ENCODE measurements at places on chromosomes 4 and X.

GRCh38 chrX:63656871-63657580 is 128.0 kb downstream of the ARHGEF9 start:
- DNase-seq, result no peak

DNA sequence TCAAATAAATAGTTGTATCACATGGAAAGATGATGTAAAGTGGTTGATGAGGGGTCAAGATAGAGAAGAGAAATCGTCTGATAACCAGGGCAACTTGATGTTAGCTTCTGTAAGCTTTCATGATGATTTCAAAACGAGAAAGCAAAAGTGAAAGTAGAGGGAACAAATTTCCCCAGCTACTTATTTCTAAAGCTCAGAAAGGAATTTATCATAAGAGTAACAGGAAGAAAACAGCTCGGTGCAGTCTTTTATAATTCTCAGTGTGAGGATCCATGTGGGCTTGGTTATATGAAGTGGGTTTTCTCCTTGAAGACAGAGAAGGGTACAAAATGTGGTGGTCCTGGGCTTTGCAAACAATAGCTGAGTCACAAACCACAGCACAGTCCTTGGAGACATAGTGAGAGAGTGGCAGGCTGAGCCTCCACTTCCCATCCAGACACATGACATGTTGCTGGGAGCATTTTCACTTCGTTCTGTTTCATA is 32.1 kb upstream of the GLRA2 start:
- no peak for DNase-seq

DNA sequence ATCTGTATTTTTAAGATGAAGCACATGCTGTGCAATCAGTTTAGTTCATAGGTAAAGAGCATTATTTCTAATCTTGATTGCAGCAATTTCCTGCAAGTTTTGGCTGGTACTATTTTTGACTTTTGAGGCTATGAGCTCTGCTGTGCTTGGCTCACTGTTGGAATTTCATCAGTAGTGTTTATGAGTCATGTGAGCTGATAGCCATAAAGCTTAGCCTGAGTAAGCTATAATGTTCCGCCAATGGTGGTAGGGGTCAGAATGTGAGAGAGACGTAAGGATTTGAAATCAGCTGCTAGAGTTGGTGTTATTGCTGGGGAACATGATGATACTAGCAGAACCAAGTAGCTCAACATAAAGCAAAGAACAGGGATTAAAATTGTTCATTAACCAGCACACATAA is 590.9 kb upstream of the GNPDA2 start:
- no peak for DNase-seq

DNA sequence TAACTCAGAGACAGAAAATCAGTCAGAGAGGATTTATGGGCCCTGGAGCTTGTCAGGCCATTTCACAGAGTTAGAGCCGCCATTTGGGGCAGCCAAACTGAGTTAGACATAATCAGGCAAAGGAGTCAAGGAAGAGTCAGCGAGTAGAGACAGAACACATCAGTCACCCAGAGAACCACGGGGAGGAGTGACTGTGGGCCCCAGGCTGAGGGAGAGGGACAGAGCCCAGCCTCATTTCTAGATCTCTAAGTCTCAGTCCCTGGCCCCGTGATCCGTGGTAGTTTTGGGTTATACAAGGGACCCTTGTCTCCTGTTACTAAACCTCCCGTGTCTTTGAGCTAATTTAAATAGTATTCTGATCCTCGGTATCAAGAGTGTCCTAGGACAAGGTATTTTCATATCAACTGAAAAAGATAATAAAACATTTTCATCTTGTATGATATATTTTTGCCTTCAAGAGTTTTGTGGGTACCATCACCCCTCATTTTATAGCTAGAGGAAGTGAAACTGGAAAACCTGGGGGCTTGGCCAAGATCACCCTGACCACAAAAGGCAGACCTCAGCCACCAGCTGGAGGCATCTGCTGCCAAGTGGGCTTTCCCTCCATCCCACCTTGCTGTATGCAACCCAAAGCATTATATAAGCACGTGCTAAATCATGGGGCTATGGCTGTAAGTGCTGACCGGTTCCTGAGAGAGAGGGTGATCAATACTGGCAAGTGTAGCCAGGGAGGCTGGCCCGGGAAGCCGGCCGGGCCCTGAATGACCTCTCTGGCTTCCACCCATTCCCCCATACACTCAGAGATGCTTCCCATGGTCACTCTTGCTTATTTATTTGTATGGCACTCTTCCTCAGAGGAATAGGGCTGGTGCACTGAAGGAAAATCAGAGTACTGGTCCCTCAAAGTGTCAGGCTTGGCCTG is 204.1 kb downstream of the BCOR start:
- no peak for DNase-seq

- no peak for DNase-seq
Measured at GRCh38 chrX:4638036-4638435, 924.6 kb upstream of the PRKX start.

DNA sequence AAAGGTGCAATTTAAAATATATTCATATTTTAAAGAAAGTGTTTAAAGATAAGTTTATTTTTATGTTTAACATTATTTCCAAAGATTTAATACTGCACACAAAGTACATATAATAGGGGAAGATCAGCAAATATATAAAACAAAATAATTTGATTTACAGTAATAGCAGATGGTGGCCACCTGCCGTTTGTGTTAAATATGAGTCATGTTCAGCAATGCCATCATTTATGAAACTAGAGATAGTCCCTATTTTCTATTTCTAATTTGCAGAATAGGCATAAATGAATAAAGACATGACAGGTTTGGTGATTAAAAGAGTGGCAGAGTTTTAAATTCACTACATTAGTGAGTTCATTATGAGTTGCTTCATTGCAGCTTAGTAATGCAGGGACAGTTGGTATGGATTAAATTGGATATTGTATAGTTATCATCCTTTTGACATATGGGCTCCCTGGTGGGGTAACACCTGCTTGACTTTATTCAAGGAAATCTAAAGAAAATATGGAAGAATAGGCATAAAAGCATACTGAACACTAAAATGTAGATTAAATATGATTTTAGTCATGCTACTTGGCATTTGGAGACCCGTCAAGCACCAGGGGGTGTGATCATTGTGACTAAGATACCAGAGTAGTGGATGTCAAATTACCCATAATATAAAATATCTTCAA is 78.8 kb upstream of the BANK1 start:
- no peak for DNase-seq

- no peak for DNase-seq
Measured at GRCh38 chr4:41148292-41148691, 66.0 kb downstream of the APBB2 start.

GRCh38 chr4:25098964-25099891 is 61.0 kb downstream of the SEPSECS start:
- DNase-seq, result no peak

GRCh38 chrX:128717635-128718578 is 665.7 kb upstream of the ACTRT1 start:
- DNase-seq, result no peak

DNA sequence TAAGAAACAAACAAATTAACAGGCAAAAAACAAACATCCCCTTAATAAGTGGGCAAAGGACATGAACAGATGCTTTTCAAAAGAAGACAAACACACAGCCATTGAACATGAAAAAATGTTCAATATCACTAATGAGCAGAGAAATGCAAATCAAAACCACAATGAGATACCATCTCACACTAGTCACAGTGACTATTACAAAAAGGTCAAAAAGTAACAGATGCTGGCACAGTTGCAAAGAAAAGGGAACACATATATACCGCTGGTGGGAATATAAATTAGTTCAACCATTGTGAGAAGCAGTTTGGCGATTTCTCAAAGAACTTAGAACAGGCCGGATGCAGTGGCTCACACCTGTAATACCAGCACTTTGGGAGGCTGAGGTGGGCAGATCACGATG is 146.1 kb upstream of the NEIL3 start:
- no peak for DNase-seq

DNA sequence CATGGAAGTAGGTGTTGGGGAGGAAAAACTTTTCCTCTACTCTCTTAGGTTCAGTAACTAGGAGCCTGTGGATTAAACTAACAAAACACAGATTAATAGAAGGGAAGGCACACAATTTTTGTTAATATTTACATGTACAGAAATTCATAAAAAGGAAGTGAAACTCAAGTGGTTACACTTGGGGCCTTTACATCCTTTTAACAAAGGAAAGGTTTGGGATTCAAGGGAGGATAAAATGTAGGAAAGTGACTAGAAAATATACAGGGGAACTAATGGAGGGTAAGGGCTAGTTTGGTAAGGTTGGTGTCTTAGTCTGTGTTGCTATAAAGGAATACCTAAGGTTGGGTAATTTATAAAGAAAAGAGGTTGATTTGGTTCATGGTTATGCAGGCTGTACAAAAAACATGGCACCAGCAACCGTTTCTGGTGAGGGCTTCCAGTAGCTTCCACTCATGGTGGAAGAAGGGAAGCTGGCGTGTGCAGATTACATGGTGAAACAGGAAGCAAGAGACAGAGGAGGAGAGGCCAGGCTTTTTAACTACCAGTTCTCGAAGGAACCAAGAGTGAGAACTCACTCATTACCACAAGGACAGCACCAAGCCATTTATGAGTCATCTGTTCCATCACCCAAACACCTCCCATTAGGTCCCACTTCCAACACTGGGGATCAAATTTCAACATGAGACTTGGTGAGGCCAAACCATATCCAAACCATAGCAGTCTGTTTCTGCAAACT is 124.4 kb downstream of the CHRDL1 start:
- DNase-seq, result no peak

GRCh38 chrX:56975611-56976010 is 19.7 kb downstream of the SPIN3 start:
- DNase-seq, result no peak

DNA sequence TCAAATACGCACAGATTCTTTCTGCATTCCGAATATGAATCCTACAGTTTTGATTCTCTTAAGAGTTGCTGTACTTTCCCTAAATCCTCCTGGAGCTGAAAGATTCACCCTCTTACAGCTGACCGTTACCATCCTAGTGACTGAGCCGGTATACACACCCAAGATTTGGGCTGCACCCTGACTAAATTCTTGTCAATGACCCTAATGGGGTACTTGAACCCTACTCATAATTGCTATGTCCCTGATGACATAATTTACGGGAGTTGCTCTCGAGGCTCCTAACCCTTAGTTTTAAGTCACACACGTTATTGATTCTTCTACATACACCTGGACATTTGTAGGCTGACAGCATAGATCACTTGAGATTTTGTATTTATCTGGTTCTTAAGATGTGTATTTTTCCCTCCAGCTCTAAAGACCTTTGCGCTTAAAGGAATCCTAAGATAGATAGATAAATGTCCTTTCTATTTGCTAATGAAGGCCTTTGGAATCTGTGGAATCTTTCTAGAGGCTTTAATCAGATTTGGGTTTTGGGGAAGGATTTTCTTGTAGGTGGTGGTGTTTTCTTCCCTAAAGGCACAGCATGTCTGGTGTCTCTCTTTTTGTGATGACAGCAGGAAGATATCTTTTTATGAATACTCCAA is 37.8 kb downstream of the CLDN34 start:
- no peak for DNase-seq
